ENCODE measurements at places on chromosomes 5 and 9.

DNA sequence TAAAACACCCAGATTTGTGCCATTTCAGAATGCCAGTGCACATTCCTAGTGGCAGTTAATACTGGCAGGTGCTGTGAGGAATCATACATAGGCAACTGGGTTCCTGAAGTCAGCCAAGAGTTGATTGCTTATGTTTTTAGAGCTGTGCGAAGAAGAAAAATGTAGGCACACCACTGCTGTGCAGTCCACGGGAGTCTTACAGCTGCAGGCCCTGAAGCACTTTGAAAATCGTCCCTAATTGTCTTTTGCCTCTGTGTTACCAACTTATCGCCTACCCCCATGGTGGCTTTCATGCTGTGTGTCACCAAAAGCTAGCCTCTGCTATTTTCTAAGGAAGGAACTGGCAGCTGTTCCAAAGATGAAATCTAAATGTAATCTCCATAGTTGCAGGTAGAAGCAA lies 263.9 kb downstream of the ARRDC3 start:
- no peak for DNase-seq

- no peak for DNase-seq
Observed at GRCh38 chr5:90641528-90641927, 82.9 kb downstream of the ADGRV1 start.

DNA sequence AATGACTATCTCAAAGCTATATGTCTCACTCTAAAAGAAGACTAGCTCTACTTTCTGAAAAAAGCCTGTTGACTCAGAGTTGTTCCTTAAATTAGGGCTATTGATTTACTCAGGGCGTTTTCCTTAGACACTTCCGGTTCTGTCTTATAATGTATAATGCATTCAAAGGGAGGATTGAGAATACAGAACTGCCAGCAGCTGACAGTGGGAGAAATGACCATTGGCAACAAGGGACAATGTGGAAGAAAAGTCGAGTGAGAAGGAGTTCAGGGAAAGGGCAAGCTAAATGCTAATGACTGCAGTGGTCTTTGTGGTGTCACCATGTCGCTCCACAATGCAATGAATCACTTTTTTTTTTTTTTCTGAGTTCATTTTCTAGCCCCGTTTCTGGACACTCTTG lies 65.7 kb upstream of the ANKH start:
- no peak for DNase-seq

GRCh38 chr5:148828511-148829247 lies 2.3 kb downstream of the ADRB2 start:
- no peak for DNase-seq

DNA sequence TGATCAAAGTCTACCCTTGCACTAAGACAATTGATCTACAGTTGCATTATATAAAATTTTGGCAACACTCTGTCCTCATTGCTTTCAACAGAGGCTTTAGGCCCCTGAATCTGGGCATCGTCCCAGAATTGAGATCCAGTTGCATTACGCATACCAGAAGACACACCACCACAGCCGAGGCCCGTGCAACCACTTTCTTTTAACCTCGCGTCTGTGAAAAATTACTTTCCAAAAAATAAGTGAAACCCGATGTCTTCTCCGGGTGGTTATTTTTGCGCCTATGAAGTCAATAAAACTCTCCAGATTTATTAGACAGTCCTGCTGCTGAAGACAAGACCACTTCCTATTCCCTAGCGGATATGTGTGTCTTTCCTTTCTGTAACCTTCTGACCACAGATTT lies 52.1 kb upstream of the NFIB start:
- DNase-seq, result no peak

DNA sequence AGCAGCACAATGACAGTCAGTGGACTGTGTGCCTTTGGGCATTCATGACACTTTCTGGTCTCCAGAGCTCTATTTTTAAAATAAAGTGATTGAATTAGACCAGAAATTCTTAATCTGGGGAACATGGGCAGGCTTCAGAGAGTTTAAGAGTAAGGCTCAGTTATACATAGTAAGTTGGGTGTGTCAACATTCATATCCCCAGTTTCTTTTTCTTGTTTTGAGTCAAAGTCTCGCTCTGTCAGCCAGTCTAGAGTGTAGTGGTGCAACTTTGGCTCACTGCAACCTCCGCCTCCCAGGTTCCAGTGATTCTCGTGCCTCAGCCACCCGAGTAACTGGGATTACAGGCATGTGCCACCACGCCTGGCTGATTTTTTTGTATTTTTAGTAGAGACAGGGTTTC lies 13.7 kb upstream of the KIF4B start:
- DNase-seq, result no peak

GRCh38 chr5:101915554-101915953 lies 380.5 kb downstream of the SLCO4C1 start:
- DNase-seq, result no peak

DNA sequence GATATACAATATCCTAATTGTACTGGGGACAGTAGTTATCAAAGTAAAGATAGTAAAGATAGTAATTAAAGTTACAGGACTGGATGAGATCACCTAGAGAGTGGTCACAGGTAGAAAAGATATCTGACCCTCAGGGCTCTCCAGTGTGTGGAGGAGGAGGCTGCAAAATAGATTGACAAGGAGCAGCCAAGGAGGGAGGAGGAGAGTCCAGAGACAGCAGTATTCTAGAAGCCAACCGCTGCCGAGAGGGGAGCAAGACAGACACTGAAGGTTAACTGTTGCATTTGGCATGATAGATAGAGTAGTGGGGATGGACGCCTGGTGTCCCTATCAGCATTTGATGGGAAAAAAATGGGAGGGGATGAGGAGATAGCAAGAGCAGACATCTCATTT lies 17.0 kb upstream of the F2RL1 start:
- DNase-seq, result no peak

DNA sequence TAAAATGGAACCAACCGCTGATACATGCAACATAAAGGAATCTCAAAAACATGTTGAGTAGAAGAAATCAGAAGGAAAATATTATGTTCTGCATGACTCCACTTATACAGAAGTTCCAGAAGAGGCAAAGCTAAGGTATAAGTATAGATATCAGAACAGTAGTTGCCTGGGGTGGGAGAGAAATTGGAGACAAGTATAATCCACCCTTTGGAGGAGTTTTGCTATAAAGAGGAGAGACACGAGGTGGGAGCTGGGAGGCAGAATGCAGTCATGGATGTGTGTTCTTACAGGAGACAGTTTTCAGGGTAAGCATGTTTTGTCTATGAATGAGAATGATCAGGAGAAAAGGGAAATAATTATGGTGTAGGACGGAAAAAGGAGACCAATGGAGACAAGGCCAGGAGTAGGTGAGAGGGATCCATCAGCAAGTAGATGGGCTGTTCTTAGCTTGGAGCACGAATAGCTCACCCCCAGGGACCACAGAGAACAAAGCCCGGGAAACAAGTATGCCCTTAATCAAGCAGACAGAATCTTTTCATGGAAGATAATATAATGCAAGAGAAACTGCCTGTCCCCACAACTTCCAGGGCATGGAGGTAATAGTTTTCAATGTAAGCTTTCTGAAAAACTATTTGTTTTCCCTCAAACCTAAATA lies 72.2 kb downstream of the MED27 start:
- DNase-seq, result no peak

DNA sequence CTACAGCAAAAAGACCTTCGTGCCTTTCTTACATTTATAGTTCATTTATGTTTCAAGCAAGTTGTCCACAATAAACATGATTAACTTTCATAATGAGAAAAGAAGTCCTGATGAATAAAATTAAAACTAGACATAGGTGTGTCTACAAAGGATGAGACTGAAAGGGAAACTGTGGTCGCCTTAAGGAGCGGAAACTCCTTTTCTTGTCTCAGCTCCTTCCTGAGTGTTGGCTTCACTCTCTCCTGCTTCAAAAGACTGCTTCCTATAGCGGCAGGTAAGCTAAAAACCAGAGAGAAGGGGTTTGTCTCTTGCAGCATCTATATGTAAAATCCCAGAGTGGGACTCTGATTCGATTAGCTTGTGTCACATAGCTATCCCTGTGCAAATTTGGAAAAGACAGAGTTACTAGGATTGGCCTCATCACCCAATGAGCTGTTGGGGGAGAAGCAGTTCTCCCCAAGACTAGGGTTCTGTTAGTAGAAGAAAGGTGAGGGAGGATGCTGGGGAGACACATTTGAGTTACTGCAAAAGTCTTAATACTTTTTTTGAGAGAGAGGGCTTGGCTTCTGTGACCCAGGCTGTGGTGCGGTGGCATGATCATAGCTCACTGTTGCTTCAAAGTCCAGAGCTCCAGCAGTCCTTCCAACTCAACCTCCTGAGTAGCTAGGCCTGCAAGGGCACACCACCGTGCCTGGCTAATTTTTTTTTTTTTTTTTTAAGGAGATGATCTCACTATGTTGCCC lies 16.8 kb upstream of the CTSL start:
- DNase-seq, result no peak

GRCh38 chr5:148542812-148543211 lies 111.5 kb downstream of the HTR4 start:
- DNase-seq, result no peak

- no peak for DNase-seq
Observed at GRCh38 chr5:83048277-83048676, 28.9 kb downstream of the TMEM167A start.

- DNase-seq, result no peak
Observed at GRCh38 chr5:177508837-177509236, 789 bp downstream of the DOK3 start.
